Hippocampal formation (tissue), 2 donors: ENCODE measurements at places on chromosomes 3 and 15.

DNA sequence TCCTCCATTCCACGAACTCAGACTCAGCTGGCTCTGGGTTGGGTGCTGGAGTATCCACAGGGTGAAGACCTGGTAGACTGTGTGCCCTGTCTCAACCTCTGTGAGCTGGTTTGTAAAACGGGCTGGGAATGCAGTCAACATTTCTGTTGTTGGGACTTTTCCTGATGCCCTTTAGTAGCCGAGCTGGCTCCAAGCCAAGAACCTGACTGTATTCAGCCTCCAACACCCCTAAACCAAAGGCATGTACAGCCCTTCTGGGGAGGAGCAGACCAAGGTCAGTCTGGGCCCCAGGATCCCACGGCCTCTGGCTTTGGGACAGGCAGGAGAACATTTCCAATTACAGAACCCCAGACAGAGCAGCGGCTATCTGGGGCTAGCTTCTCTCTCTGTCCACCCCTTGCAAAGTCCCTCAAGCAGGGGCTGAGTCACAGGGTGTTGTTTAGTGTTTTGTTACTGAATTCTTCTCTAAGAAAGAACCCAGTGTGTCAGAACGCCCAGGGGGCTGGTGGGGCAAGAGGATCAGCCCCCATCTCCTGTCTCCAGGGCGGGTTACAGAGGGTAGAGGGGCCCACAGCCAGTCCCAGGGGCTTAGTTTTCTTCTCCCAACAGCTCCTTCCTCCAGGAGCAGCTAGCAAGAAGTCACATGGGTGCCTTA, 56.8 kb upstream of the SLC6A6 start:
- no peak for DNase-seq

DNA sequence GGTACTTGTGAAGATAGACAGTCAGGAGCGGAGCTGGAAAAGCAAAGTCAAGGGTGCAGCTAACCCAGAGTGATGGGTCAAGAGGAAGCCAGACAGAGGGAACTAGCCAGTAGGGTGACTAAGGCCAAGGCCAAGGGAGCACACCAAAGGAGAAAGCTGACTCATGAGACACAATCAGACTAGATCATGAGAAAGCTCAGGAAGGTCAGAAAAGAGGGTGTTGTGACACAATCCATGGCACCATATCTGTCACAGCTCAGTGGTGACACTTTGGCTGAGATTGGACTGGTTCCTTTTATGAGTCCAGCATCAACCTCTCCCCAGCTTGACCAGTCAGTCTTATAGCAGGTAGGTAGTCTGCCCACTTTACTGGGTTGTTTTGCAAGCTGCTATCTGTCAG, 22.2 kb downstream of the P2RY1 start:
- DNase-seq, result no peak

DNA sequence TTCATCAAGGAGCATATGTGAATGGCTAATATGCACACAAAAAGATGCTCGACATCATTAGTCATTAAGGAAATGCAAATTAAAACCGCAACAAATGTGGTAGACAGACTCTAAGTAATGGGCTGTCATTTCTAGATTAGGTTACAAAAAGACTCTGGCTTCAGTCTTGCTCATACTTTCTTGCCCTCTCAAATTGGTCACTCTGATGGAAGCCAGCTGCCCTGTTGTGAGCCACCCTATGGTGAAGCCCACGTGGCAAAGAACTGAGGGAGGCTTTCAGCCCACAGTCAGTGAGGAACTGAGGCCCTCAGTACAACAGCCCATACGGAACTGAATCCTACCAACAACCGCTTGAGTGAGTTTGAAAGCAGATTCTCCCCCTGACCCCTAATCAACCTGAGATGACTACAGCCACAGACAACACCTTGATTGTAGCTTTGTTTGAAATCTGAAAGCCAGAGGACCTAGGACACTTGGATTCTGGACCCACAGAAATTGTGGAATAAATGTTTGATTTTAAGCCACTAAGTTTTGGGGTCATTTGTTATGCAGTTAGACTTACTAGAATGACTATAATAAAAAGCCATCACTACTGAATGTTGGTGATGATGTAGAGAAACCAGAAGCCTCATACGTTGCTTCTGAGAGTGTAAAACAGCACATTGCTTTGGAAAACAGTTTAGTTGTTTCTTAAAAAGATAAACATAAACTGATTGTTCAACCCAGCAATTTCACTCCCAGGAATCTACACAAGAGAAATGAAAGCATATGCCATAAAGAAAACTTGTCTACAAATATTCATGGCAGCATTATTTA, 45.7 kb downstream of the EHHADH start:
- DNase-seq, result no peak

DNA sequence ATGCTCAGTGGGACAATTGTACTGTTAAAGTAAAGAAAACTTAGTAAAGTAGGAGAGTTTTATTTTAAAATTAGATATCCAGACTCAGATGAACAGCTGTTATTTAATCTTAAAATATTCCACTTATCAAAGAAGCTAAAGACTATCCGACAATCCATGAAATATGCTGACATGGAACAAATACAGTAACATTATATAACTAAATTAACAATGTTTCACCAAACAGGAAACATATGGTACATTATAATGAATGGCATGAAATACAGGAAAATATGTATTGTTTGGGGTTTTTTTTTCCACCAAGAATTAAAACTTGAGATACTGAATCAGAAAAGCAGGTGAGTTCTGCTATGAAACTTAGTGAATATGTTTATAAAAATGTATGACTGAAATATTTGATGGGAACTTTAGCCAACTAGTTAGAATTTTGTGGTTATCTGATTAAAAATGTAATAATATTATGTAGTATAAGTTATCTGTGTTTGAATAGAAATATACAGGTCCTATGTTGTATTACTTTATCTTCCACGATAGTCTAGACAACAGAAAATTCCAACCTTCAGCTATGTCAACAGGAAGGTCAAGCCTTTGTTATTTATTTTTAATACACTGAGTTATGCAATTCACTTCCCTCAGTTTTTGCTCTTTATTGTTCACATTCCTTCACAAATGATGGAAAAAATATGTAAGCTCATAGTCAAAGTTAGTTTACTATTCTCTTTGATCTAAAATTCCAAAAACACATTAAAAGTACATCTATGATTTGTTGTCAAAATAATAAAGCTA, 72.7 kb downstream of the UACA start:
- DNase-seq, result no peak

DNA sequence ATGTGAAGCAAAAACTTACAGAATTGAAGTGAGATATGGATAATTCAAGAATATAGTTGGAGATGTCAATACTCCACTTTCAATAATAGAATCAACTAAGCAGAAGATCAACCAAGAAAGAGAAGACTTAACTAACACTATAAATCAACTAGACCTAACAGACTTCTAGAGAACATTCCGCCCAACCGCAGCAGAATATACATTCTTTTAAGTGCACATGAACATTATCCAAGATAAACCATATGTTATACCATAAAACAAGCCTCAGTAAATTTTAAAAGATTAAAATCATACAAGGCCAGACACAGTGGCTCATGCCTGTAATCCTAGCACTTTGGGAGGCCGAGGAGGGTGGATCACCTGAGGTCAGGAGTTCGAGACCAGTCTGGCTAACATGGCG, 5.5 kb upstream of the TEX55 start:
- no peak for DNase-seq
